Activated CD8-positive, alpha-beta memory T cell treated with anti-CD3 and anti-CD28 coated beads for 24 hours (primary cell): ENCODE measurements at places on chromosomes 12 and 14.

- no peak for DNase-seq
These were observed 27.4 kb downstream of the PCNX1 start for GRCh38 chr14:70934502-70935134.

DNA sequence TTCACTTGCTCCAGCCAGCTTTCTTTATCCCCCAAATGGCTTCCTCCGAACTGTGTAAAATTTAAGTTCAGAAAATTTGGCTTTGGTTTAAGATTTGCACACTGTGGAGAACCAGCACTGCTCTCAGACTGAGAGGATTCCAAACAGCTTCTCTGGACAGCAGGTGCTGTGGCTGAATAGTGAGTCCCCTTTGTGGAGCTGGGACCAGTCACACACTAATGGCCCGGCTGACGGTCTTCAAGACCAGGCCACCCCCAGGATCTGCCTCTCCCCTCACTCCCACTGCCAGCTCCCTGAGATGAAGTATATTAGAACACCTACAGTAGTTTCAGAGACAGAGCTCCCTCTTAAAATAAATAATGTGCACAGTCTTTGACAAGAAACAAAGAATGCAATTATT lies 267.3 kb downstream of the BCAT1 start:
- DNase-seq: no peak

- DNase-seq: no peak
These were observed 17.2 kb upstream of the ARID4A start for GRCh38 chr14:58280954-58281787.

DNA sequence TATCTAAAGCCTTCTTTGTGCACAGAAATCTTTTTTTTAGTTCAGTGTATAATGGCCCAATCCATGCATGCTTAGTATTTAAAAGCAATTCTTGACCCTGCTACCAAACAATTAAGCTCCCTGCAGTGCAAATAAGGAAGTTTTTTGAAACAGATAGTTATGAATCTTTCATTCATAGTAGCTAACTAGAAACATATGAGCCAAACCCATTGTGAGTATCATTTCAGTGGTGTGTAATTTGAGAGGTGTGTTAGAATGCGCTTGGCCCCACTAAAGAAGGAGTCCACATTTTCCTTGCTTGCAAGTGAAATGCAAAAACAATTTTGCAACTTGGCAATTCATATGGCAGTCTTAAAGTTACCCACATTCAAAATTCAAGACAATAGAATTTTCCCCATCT lies 14.4 kb downstream of the EPS8 start:
- DNase-seq: no peak

DNA sequence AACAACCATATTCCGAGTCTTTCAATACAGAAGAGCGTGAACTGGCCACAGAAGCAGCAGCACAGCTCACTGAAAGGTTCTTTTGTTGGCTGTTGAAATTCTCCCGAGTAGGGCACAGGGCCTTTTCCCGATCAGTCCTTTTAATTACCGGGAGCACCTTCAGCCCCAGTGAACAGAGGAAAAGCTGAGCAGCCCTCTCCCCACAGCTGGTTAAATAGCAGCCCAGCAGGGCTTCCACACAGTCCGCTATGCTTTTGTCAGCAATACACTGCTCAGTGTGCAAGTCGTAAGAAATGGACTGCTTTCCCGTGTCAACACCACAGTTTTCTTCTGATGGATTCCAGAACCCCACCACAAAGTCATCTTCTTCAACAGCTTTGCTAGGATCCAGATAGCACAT lies 61.3 kb downstream of the DICER1 start:
- DNase-seq: no peak

- DNase-seq: no peak
These were observed 13.8 kb downstream of the ZC2HC1C start for GRCh38 chr14:75083271-75083670.
